CD4-positive, CD25-positive, alpha-beta regulatory T cell (primary cell): ENCODE measurements at places on chromosomes 11 and 22. TPM values are rescaled to one million over a fixed set of nuclear protein-coding genes. Genes with fewer than 3 reads are reported as not detected.

Gene KCNQ1
- total RNA-seq: 13.4 TPM

GRCh38 chr11:65709661-65710060 lies 2.4 kb upstream of the KAT5 start:
- no peak overlapping the region for H3K4me3 ChIP-seq
- H3K27ac ChIP-seq: no peak overlapping the region
- DNase-seq: no peak
- no peaks in the 10 kb centered on the region for H3K27me3 ChIP-seq
- peaks cover 19% of the 10 kb centered on the region for H3K4me1 ChIP-seq
- peaks cover 15% of the 10 kb centered on the region for H3K36me3 ChIP-seq

GRCh38 chr11:64074239-64074638 lies 38.5 kb downstream of the FLRT1 start:
- no peak overlapping the region for H3K27ac ChIP-seq
- DNase-seq: no peak
- H3K4me3 ChIP-seq: no peak overlapping the region
- H3K27me3 ChIP-seq: no peaks in the 10 kb centered on the region
- H3K36me3 ChIP-seq: no peaks in the 10 kb centered on the region

GRCh38 chr22:37054600-37055365 lies 3.2 kb downstream of the KCTD17 start:
- no peak overlapping the region for H3K4me3 ChIP-seq
- DNase-seq: no peak
- H3K27me3 ChIP-seq: no peaks in the 10 kb centered on the region
